HFFc6 (cell line): ENCODE measurements at places on chromosomes 3 and 15.

DNA sequence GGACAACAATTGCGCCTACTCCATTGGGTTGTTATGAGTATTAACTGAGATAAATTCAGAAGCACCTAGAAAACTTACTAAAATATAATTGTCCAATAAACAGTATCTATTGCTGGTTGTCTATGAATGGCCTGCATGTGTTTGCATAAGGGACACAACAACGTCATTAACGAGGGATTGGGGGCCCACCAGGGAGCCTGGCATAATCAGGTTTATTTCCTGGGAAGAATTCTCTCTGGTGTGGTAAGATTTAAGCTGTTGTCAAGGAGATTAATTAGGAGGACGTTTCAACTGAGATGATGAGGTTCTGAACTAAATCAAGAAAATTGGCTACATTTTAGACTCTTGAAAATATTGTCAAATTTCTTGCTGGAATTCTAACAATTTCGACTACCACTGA lies 176.1 kb upstream of the CDIN1 start:
- H3K4me1 ChIP-seq, result peaks cover 31% of the 10 kb centered on the region
- no peak overlapping the region for H3K4me3 ChIP-seq
- H3K27ac ChIP-seq, result no peak overlapping the region
- no peaks in the 10 kb centered on the region; the same call in 1 of the 2 replicates for H3K27me3 ChIP-seq
- no peak for DNase-seq

GRCh38 chr3:138985932-138986331 lies 20.1 kb downstream of the PRR23A start:
- DNase-seq, result no peak
- no peak overlapping the region for H3K4me3 ChIP-seq
- no peaks in the 10 kb centered on the region for H3K36me3 ChIP-seq
- H3K27me3 ChIP-seq, result peaks cover 13% of the 10 kb centered on the region
- no peak overlapping the region for H3K27ac ChIP-seq

- no peak overlapping the region for H3K4me3 ChIP-seq
- peaks cover 14% of the 10 kb centered on the region for H3K36me3 ChIP-seq
- no peak for DNase-seq
- H3K27ac ChIP-seq, result no peak overlapping the region
These were observed 25.5 kb downstream of the CHP1 start for GRCh38 chr15:41256577-41257038.

- no peak overlapping the region for H3K27ac ChIP-seq
- no peaks in the 10 kb centered on the region for H3K36me3 ChIP-seq
- peaks cover 10% of the 10 kb centered on the region for H3K27me3 ChIP-seq
- peaks cover 20% of the 10 kb centered on the region for H3K4me1 ChIP-seq
These were observed 3.5 kb upstream of the MESP1 start for GRCh38 chr15:89754361-89755154.

- H3K4me1 ChIP-seq, result peaks cover 29% of the 10 kb centered on the region
- DNase-seq, result no peak
- H3K4me3 ChIP-seq, result no peak overlapping the region
These were observed 24.3 kb upstream of the GP5 start for GRCh38 chr3:194423317-194423716.
